ENCODE measurements at places on chromosomes 6 and 20.
A peak's percentile ranks its signal among the peaks of the same experiment; 100 is the strongest.

- no peak for DNase-seq
These were observed 344.7 kb downstream of the CDH26 start for GRCh38 chr20:60302875-60303274.

DNA sequence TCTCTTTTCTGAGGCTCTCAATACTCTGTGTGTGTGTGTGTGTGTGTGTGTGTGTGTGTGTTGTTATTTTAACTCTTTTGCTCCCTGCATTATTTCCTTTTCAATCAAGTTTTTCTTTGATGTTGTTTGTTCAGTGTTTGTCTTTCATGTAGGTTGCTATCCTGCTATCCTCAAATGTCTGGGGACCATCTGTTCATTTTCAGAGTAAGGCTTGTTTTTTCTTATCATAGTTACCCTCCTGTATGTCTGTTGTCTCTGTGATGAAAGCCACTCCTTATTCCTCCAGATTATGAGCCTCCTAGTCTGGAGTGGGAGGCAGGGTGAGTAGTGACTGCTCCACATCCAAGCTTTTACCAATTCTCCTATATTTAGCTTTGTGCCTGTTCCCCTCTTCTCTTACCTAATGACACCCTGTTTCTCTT lies 9.2 kb downstream of the ENPP3 start:
- DNase-seq, result no peak

GRCh38 chr20:12786276-12786675 lies 222.5 kb upstream of the SPTLC3 start:
- DNase-seq, result no peak

- no peak for DNase-seq
These were observed 3.9 kb upstream of the KIAA0408 start for GRCh38 chr6:127463056-127463455.

DNA sequence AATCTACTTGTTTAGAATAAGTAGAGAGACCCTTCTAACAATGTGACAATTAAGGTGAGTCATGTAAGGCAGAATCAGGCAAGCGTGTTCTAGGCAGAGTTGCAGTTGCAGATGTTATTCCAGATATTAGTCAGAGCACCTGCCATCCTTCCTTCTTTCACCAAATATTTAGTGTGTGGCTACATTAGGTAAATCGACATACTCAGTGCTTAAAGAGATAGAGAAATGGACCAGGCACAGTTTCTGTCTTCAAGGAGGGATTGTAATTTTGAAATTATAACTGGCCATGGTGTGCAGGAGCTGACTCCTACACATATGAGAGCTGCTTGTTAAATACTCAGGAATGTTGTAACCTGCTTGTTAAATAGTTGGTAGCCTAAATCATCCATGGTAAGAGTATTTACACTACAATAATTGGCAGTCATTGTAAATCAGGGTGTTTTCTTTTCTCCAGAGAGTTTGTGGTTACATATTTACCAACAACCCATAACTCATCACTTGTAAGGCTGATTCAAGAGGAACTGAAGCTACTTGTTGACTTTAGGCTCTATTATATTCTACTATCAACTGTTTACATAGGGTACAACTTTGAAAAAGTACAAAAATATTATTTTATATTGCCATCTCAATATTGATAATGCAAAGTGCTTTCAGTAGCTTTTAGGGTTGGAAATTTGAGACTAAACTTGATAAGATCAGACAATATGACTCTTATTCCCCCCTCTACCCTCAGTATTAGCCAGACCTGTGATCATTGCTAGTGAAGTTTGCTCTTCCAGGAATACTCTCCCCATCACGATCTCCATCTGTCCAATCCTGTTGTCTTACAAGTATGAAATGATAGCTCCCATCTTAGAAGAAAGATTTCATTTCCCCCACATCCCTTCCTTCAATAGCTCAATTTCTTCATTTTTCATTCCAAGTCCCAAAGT lies 607.1 kb downstream of the COL12A1 start:
- no peak for DNase-seq

DNA sequence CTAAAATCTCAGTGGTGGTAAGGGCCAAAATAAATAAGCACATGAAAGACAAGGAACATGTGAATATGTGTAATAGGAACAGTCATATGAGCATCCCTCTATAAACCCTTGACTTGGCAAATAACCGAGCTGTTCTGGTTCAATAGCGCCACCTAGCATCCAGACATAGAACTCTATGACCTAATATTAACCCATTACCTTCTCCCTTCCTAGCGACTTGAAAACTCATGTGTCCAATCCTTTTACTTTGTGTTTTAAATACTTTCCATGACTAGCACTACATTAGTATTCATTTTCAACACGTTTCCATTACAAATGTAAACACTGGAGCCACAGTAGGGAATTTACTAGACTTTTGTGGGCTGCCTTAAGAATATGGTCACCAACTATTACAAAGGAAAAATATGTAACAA lies 279.7 kb downstream of the UST start:
- peak; percentile 44 for DNase-seq

DNA sequence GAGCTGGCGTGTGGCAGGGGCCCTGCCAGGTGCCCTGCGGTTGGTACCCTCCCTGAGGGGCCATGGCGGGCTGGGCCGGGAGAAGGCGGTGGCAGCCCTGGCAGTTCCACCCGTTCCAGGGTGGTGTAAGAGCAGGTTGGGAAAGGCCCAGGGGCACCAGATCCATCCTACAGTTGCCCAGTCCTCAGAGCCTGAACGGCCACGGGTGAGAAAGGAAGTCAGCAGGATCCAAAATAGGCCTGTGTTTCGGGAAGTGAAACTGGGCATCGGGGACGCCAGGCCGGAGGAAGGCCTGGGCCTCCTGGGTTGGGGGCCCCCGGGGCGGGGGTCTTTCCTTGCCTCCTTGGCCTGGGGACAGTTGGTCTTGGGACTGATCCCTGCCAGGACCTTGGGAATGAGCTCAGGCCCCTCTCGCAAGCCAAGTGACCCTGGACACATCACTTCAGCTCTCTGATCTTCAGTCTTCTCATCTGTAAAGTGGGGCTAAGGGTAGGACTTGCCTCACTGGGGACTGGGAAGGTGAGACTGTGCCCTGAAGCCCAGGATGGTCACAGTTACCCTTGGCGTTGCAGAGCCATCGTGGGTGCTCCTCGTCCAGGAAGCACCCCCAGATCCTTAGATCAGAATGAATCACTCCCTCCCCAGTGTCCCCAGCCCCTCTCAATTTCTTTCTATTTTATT lies 18.1 kb upstream of the NOL4L start:
- no peak for DNase-seq

GRCh38 chr20:4711511-4711910 lies 10.2 kb upstream of the PRND start:
- DNase-seq, result no peak

GRCh38 chr6:158785036-158785435 lies 34.1 kb downstream of the EZR start:
- no peak for DNase-seq

DNA sequence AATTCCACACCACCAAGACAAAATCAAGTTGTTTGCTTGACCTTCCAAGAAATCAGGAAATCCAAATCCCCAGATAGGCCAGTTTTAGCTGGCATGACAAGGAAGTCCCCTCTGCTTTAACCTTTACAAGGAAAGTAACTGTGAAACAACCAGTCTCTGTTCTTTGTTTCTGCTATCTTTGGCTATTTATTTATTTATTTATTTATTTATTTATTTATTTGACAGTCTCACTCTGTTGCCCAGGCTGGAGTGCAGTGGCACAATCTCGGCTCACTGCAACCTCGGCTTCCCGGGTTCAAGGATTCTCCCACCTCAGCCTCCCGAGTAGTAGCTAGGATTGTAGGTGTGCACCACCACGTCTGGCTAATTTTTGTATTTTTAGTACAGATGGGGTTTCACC lies 14.5 kb upstream of the GMNN start:
- DNase-seq, result no peak
